ENCODE measurements at places on chromosomes 6 and 20. TPM values are rescaled to one million over a fixed set of nuclear protein-coding genes. Genes with fewer than 3 reads are reported as not detected.

The GPLD1 gene
- total RNA-seq, result 0.71 TPM

The DTNBP1 gene
- total RNA-seq, result 5.4 TPM

DNA sequence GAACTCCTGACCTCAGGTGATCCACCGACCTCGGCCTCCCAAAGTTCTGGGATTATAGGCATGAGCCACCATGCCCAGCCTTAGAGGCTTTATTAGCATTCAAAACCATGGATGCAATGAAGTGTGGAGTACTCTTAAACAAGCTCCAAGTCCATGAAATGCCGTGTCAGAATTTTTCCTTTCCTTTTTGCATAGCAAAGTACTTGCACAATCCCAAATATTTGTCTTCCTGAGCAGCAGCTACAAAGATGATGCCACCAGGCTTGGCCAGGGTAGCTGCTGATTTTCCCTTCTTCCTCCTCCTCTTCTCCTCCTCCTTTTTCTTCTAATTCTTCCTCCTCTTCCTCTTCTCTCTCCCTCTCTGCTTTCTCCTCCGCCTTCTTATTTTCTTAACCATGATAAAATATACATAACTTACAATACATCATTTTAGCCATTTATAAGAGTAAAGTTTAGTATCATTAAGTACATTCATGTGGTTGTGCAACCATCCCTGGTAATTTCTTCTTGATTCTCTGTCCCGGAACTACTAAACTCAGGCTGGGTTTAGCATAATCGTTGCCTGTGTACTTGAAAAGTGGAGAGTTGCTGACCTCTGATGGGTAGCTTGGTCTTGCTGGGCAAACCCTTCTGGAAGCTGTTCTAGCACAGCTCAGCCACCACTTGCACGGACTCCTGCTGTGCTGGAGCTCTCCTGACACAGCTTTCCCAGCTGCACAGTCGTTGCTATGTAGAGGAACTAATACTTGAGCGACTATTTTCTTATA lies 20.3 kb downstream of the MUCL3 start:
- no peak for DNase-seq

The CTAGE9 gene
- total RNA-seq, result not detected

Measured in G401 (cell line).